Foreskin keratinocyte (primary cell): ENCODE measurements at places on chromosomes 11 and 22. TPM values are rescaled to one million over a fixed set of nuclear protein-coding genes. Genes with fewer than 3 reads are reported as not detected.

ZNF214 gene
- 2.1 and 2.2 TPM in 2 replicates for total RNA-seq

GPR152 gene
- not detected in 2 replicates for total RNA-seq

CENPM gene
- 29.0 and 33.2 TPM in 2 replicates for total RNA-seq

CASP12 gene
- total RNA-seq: not detected in 2 replicates

KRTAP5-1 gene
- total RNA-seq: not detected in 2 replicates

FGF3 gene
- not detected in 2 replicates for total RNA-seq

SHISAL1 gene
- 0.03 TPM in 1 of 2 replicates, not detected in the other for total RNA-seq

MOV10L1 gene
- total RNA-seq: 0.14 and 0.18 TPM in 2 replicates

TNNT3 gene
- total RNA-seq: not detected in 2 replicates

SEC14L6 gene
- total RNA-seq: 0.07 TPM in 1 of 2 replicates, not detected in the other

FADS1 gene
- 88.0 and 97.3 TPM in 2 replicates for total RNA-seq

YAP1 gene
- 130 and 146 TPM in 2 replicates for total RNA-seq

SUSD2 gene
- 0.03 and 0.04 TPM in 2 replicates for total RNA-seq
